OCI-LY7 (cell line): ENCODE measurements at places on chromosomes 1 and 21.
A peak's percentile ranks its signal among the peaks of the same experiment; 100 is the strongest.

DNA sequence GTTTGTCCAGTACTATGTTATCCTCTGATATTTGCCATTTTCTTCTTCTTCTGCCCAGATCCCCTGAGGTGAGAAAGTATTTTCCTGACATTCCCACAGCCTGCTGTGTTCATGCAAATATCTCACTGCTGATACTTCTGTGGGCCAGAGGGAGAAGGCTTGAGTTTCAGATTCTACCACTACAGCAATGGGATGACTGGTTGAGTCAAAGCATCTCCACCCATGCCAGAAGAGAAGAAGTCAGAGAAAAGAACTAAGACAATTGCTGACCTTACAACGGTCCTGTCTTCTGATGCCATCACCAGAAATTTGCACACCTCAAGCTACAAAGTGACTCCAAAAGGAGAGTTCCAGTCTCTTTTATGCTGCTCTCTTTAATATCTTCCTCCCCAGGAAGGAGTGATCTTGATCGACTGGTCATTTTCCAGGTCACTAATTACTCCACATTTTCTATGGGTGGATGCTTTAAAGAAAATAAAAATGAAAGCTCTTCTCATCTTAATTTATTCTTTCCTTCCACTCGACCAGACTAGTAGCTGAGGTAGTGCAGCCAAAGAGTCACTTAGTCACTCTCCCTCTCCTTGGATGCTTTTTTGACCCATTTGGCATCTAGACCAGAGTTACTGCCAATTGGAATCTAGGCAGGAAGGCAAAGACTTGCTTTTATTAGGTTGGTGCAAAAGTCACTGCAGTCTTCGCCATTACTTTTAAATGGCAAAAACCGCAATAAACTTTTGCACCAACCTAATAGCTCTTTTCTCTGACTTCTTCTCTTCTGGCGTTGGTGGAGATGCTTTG is 195.1 kb downstream of the PTPRC start:
- DNase-seq: no peak

GRCh38 chr1:248752161-248753028 is 3.2 kb downstream of the LYPD8 start:
- DNase-seq: no peak

DNA sequence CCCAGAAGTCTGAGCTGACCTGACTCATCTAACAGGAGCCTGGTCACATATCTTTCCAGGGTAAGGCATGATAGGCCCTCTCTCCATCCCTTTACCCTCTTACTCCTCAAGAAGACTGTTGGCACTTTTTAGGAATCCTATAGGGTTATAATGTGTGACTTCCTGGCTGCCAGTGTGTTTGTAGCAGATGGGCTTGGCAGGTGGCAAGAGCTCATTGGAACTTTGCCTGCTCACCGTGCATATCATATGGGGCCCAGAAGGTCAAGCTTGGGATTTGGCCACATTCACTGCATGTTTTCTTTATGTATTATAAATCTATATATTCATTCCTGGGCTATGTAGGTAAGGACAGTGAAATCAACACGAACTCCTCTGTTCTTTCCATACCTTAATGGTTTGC is 5.2 kb downstream of the KAZN start:
- DNase-seq: no peak

DNA sequence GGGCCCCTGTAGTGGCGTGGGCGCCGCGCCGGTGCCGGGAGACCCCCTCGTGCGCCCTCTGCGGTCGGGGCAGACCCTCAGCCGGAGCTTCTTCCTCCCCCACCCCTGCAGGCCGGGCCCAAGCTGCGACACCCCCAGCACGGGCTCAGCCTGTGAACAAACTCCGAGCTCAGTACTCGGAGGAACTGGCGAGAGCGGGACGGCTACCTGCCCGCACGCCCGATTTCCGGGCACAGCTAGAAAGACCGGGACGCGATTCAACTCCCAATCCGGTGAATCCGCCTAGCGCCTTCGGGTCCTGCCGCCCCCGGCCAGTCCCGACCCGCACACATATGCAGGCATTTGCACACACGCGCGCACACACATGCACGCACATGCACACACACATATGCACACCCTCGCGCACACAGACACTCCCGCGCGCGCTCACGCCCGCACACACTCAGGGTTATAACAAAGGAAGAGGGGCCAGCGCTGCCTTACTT is 580 bp upstream of the BLACAT1 start:
- no peak for DNase-seq

- DNase-seq: no peak
Observed at GRCh38 chr1:66213491-66213890, 320.5 kb upstream of the SGIP1 start.

DNA sequence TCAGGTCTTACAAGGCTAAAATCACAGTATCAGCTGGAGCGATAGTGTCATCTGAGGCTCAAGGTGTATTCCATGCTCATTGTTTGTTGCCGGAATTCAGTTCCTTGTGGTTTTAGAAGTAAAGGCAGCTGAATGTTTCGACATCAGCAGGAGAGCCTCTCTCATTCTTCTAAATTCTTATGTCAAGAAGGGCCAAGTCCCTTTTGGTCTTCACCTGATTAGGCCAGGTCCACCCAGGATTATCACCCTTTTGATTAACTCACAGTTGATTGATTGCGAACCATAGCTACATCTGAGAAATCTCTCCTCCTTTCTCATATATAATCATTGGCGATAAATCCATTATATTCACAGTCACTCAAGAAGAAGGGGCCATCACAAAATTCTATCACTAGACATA is 806.7 kb upstream of the PRMT6 start:
- DNase-seq: no peak

DNA sequence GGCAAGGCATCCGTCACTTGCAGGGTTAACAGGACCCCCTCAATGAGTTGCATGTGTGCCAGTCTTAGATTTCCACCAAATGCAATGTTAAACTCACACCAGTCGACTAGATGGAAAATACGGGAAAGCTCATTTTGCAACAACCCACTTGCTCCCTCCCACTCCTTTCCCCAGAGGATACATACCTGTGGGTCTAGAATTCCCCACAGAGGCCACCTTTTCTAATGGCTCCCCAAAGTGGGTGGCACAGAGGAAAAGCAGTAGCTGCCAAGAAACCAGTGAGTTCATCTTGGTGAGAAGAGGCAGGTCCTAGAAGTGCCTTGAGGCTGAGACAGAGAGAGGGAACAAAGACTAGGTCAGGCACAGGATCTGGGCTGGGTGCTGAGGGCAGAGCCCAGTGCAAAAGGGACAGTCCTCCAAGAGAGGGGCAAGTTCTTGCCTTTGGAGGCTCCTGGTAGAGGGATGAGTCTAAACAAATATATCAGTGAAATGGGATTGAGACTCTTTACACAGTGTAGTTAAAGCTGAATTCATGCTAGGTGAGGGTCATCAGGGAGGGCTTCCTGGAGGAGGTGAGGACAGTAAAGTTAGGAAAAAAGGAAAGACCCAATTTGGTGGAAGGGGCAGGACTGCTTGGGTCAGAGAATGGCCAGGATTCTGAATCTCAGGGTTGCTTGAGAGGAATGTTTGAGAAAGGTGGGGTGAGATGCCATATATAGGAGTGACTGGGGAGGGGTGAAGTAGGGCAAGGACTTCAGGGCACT is 3.5 kb downstream of the KISS1 start:
- no peak for DNase-seq

GRCh38 chr1:100387209-100387608 is 34.9 kb downstream of the CDC14A start:
- DNase-seq: peak; percentile 16

- no peak for DNase-seq
Observed at GRCh38 chr1:81582467-81582986, 218.2 kb upstream of the ADGRL2 start.

GRCh38 chr1:24299901-24300300 is 19.3 kb upstream of the GRHL3 start:
- DNase-seq: no peak

- DNase-seq: no peak
Observed at GRCh38 chr1:115170961-115171392, 81.7 kb upstream of the TSPAN2 start.

GRCh38 chr1:58358346-58358745 is 188.2 kb downstream of the OMA1 start:
- DNase-seq: no peak

DNA sequence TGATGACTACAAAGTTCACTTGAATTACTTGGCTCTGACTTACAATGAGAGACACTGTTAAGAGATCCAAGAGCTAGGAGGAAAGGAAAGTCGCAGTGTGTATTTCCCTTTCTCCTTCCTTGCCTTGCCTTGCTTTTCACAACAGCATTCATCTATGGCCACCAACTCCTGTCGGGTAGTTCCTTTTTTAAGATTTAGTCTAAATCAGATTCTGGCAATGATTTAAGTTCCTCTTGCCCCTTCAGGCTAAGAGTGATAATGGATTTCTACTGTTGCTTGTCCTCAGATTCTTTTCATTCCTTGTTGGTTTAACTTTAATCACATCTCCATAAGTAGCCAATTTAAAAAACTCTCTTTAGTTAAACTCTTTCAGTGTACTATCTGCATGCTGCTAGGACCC is 91.9 kb downstream of the GTF2B start:
- DNase-seq: no peak

DNA sequence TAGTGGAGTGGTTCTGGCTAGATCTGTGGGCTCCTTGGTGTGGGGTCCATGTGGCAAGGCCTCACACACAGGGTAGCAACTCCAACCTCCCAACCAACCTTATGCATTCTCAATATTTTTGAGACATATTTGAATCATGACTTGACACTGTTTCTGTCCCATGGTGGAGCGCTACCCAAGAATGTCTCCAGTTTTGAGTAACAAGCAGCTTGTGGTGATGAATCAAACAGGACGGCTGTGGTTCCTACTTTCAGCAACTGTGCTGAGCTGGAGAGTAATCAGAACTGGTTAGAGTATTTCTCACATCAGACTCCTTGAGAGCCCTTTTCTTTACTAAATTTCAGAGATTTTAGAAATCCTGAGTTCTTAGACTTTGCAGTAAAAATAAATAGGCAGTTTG is 3.1 kb downstream of the LCE3D start:
- no peak for DNase-seq

GRCh38 chr1:4160181-4160580 is 260.1 kb upstream of the C1orf174 start:
- DNase-seq: no peak

GRCh38 chr1:10082785-10083479 is 50.2 kb downstream of the UBE4B start:
- no peak for DNase-seq

GRCh38 chr1:64162804-64163203 is 40.6 kb upstream of the UBE2U start:
- no peak for DNase-seq

DNA sequence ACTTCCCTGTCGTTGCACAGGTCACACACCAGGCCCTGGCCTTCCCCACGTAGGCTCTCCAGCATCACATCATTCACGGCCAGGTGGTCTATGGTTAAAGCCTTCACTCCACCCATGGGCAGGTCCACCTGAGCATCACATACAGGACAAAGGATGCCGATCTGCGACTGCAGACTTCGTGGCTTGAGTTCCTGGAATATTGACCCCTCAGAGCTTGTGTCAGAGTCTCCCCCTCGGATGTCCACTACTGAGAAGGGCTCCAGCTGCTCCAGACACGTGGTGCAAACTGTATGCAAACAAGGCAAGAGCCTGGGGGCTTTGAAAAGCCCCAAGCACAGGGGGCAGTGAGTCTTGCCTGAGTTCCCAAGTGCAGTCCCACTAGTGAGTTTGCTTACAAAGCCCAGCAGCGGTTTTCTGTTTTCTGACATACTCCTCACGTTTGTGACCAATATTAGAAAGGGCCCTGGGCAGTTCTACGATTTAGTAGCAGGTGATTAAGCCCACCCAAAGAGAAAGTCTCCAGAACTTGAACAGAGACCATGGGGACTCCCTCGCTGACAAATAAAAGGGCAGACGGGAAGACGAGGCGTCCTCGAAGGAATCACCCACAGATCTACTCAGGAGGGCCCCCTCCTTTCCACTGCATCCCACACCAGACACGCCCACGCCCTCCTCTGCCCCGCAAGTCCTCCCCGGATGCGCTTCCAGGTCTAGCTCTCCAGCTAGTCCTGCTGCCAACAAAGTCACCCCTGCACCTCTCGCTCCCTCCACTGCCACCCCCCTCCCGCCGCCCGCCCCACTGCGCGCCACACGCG is 568 bp downstream of the TRIM45 start:
- no peak for DNase-seq

GRCh38 chr1:36638268-36638667 is 155.6 kb upstream of the CSF3R start:
- DNase-seq: no peak

- DNase-seq: no peak
Observed at GRCh38 chr1:220926146-220926545, 46.9 kb downstream of the HLX start.

DNA sequence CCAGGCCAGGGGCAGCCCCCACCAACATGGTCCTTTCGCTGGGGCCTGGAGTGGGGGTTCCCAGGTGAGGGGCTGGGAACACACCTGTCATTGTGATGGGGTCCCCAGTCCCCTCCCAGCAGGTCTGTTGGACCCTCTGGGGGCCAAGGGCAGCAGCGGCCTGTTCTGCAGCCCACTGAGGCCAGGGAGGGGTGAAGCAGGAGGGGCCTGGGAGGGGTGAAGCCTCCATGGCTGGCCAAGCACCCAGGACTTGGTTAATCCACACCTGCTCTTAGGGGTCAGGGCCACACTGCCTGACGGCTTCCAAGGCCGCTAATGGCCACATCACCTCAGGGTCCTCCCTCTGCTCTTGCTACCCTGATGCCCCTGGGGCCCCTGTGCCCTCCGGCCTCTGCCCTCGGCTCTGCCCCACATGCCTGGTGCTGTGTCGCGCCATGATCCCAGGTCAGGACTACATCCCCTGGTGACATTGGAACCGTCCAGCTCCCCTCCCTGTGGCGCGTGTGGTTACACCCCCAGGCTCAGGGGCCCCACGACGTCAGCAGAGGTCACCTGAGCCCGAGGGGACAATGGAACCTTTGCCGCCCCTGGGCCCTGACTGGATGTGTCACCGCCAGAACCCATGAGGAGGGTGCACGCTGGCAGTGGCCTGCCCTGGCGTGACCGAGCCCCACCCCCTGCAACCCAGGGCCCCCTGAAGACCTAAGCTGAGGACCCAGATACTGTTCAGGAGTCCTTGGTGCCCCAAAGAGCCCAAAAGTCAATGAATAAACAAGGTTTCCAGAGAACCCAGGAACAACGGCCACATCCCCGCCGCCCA is 7.0 kb downstream of the TNFRSF18 start:
- DNase-seq: no peak

DNA sequence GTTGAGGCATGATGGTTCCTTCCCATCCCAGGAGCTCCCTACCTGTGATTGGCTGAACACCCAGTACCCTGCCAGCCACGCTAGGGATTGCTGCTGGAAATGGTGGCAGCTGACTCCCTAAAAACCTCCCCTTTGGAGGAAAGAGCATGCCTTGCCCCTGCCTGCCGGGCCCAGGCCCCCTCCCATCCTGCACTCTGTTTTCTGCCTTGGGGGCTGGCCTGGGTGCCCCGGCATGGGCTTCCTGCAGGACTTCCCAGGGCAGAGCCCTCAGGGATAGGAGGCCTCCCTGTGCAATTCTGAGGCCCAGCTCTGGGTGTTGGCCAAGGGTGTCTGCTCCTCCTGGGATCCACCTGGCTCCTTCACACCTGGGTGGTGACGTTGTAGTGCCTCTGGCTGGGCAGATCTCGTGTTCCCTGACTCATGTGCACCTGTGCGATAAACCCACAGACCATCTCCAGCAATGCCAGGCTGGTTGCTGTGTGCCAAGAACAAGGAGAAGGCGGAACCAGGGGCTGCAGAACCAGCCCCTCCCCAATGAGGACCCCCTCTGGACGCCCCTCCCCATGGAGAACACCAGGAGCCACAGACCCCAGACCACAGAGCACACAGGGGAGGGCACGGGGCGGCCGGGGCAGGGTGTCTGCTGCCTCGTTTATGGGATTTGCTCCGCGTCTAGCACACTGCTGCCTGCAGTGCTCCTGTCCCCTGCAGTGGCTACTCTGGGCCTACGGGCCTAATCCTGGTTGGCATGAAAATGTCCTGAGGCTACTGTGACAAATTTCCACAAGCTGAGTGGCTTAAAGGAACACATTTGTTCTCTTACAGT is 13.6 kb downstream of the CSTB start:
- no peak for DNase-seq
